Stimulated activated CD4-positive, alpha-beta T cell treated with anti-CD3 and anti-CD28 coated beads, Interleukin-12 subunit alpha, Interleukin-12 subunit beta, amount 100 ng/mL, for 4 hours (primary cell): ENCODE measurements at places on chromosomes 7 and 10.

- no peak for DNase-seq
Observed at GRCh38 chr7:115135769-115136410, 214.0 kb downstream of the MDFIC start.

DNA sequence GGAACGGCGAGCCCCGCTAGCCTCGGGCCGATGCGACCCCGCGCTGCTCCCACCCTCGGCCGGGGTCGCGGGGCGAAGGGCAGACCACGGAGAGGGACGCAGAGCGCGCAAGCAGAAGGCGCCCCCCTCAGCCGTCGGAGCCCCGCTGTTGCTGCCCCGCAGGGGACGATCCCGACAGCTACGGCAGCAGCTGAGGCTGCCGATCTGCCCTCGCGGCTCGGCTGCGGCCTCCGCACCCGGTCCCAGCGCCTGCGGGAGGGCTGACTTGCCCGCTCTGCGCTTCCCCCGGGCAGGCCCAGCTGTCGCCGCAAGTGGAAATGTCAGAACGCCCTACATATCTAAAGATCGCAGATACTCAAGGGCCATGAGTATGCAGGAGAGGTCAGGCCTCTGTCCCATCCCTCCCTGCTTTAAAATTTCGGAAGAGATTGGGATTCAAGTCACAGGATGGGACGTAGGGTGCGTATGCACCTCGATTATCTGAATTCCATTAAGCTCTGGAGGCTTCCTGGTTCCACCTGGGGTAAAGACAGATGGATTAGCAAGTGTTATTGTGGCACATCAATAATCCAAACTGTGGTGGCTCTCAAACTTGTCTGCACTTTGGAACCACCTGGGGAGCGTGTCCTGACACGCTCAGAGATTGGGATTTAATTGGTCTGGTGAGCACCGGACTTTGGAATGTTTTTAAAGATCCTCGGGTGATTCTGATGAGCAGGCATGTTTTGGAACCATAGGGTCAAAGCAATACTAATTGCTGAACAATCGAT lies at the start of gene CRPPA:
Gene CRPPA (minus strand): TSS at position 206 of the 770 bp plus-strand sequence. CDS start 216 bp downstream, outside the sequence.
- DNase-seq: peak; percentile 40

DNA sequence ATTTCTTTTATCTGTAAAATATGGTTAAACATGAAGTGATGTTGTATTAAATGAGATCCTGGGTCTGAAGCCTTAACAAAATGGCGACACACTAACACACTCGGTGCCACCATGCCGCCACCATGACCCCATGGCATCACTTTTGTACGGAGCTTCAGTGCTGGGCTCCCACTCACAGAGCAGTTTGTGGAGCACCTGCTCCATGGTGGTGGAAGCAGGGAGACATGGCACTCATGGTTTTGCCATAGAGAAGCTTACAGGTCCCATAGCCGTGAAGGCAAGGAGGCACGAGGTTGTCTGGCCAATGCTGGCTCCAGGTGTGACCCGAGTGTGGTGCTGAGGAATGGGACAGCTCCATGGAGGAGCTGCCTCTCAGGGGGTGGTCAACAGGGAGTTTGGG lies 63.5 kb upstream of the EN2 start:
- no peak for DNase-seq

DNA sequence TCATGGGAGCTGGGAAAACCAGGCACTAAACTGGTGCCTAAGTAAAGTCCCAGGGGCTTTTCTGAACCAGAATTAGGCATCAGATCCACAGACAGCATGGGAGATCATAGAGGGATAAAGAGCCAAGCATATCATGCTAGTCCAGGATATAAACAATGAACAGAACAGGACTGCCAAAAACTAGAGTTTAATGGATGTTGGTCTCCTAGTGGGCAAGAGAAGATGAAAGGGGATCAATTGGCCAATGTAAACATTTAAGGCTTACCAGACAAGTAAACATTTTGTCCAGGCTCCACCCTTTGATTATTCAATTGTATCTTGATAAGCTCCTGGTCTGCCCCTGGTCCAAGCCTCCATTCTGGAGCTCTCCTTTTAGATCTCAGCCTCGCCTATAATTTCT lies 18.9 kb downstream of the MACC1 start:
- no peak for DNase-seq

- no peak for DNase-seq
Observed at GRCh38 chr7:35971133-35971891, 170.5 kb downstream of the SEPTIN7 start.

DNA sequence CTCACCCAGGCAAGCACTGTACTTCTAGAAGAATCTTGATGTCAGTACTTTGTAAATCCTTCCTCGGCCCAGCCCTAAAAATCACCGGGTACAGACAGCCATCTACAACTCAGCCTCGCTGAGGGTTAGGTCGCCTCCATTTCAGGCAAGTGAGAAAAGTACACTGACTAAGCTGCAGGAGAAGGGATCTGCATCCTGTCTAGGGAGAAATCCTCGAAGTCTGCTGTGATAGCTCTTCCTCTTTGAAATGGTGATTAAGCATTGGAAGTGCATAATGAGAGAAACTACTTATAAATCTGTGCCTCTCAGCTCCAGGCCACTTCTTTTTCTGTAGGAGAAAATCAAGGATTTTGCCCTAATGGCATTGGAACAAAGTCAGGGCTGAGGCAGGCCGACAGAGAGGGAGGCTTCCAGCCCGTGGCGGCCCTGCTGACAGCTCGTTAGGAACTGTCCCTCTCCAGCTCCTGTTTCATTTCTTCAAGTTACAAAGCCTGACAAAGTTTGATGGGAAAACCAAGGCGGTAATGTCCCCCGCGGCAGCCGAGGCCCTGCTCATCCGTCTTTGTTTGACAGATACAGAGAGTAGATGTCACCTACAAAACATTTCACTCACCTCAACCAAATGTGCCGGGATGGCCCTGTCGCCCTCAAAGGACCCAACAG lies 14.1 kb upstream of the GOT1 start:
- DNase-seq: no peak

GRCh38 chr7:83640240-83640639 lies 8.7 kb downstream of the SEMA3E start:
- no peak for DNase-seq

- peak; percentile 43 for DNase-seq
Observed at GRCh38 chr7:44103923-44104859, at the start of gene AEBP1. TSS of gene AEBP1 (plus strand) at chr7:44104345. CDS start at chr7:44104666, 321 bp downstream.

- DNase-seq: no peak
Observed at GRCh38 chr10:79267499-79267898, 79.8 kb upstream of the PPIF start.

DNA sequence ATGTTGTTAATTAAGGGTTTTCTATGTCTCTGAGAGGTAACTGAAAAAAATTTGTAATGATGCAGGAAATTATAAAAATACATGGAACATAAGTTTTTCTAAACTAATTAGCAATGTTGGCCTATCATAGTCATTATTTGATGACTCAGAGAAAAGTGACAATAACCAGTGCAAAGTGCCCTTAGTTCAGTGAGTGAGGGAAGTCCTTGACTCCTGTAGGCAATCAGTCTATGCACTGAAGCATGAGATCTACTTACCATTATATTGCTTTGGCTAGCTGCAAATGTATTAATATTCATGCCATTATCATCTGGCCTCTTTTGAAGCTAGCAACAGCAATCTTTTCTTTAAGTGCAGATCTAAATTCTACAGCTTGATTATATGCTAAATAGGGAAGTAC lies 40.6 kb downstream of the CCDC172 start:
- no peak for DNase-seq

- DNase-seq: no peak
Observed at GRCh38 chr7:135645296-135645904, 16.9 kb upstream of the STMP1 start.

GRCh38 chr10:132564690-132565089 lies 27.1 kb downstream of the INPP5A start:
- DNase-seq: no peak

DNA sequence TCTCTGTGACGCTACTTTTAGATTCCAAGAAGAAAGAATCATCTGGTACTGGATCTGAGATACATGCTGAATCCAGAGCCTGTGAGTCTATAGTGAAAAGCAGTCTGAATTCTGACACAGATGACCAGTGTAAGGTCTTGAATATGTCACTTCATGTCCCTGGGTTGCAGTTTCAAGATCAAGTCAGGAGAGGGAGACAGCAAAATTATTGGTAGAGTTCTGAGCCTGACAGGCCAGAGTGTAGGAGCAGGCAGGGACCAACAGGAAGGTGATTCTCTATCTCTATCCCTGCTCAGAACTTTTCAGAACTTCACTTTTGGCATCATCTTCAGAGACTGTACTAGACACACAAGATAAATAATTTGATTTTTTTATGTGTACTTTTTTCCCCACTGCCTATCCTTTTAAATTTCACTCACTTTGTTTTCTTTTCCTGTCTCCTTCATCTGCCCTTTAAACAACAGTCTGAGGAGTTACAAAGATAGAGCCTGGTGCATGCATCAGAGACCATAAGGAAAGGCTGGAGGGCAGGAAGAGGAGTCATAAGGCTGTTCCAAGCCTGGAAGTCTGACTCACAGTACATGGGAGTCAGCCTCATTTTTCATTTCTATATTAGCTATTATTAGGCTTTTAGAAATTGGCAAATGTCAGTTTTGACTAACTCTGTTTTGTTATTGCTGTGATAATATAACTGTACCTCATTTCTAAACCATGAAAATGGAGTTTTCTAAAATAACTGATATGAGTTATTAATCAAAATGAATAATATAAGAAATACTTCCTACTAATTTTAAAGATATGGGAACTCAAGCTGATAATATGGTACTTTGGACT lies 120.2 kb upstream of the TMEM229A start:
- no peak for DNase-seq

DNA sequence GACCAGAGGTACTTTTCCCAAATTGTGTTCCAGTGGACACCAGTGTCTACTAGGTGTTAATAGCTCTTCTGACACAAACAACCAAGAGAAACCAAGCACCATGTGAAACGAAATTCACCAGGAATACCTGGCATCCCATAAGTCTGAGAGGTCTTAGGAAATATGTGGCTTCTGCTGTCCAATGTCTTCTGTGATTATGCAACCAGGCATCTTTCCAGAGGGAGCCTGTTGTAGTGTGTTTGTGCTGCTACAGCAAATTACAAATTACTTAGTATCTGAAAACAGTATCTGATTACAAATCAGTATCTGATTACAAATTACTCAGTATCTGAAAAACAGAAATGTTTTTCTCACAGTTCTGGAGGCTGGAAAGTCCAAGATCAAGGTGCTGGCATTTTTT lies 133.6 kb upstream of the NPVF start:
- DNase-seq: no peak

DNA sequence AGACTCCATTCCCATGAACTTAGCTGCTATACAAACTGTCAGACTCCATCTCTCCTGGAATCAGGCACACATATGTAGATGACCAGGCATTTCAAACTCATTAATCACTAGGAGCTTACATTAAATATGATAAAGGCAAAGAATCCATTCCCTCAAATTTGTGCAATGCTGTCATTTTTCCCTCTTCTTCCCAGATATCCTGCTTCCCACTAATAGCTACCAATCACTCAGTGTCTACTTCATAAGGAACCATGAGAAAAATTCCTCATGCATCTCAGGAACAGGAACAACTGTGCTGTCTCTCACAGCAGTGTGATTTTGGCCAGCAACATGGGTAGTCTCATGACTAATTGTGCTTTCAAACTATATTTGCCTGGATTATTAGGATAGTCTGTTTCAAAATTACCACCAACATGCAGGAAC lies 133.9 kb downstream of the DKK1 start:
- DNase-seq: no peak

GRCh38 chr10:51629934-51630639 lies 69.3 kb downstream of the CSTF2T start:
- DNase-seq: no peak

GRCh38 chr7:75658369-75658768 lies 80.4 kb downstream of the HIP1 start:
- DNase-seq: no peak

DNA sequence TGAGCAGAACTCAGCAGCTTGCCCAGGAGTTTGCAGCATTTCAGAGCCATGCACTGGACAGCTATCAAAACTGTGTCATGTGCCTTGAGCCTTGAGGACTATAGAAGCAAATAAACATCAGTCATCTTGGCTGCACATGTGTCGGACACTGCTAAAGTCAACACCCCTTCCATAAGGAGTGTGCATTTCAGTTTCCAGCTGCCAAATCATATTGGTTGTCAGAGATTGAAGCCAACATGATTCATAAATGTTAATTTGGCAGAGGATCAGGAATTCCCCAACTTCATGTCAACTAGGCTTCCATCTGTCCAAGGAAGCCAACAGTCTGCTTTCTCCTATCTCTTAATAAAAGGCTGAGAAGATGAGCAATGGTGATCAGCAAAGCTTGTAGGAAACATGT lies 32.8 kb downstream of the SLC16A12 start:
- no peak for DNase-seq

DNA sequence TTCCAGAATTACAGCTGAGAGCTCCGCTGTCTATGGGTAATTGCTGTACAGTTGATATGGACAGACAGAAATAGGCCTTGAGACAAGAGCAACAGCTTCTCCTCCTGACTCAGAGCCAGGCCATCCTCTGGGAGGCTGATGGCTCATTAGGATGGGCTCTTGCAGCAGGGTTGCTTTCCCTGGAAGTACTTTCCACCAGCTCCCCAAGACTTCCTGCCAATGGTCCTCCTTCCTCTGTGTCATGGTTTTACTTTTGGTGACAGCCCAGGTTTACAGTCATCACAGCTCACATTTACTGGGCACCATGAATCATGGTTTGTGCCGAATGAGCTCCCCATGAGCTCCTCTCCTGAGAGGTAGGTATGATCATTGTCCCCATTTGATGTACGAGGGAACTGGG lies 131.8 kb downstream of the HECW1 start:
- DNase-seq: no peak

DNA sequence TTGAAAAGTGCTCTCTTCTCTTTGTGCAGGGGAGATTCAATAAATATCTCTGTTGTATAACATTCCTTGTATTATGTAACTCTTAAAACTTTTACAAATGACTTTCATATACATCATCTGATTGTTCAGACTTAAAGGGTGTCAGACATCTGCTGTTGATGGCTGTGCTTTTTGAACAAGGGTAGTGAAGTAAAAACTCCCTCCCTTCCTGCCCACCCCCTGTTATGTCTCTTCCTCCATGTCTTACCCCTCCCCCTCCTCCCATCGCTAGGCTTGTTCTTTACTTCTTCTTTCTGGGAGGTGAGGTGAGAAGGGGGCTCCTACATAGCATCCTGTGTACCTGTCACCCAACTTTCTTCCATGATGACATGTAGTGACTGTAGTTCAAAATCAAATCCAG lies 23.4 kb upstream of the ABCB4 start:
- no peak for DNase-seq

GRCh38 chr10:5343561-5343960 lies 21.2 kb upstream of the UCN3 start:
- DNase-seq: no peak

GRCh38 chr10:97844678-97845077 lies 5.0 kb upstream of the GOLGA7B start:
- no peak for DNase-seq

DNA sequence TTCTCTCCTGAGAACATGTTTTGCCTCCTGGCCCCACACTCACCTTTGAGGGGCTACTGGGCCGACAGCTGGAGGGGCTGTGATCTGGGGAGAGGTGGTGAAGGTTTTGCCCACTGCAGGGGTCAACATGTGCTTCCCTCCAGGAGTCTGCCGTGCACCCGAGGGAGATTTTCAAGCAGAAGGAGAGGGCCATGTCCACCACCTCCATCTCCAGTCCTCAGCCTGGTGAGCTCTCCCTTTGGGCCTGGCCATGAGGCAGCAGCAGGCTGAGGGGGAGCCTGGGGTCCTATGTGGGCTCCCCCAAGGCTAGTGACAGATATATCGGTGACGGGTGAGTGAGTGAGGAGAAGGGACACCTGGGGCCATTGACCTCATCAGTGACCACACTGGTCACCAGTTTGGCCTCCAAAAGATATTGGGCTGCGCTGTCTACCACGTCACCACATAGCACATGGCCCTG lies 6.6 kb downstream of the PGAM2 start:
- DNase-seq: no peak

- DNase-seq: no peak
Observed at GRCh38 chr10:131478377-131478989, 167.0 kb upstream of the TCERG1L start.
